ENCODE measurements at places on chromosomes 3 and 15.

- peaks cover 23% of the 10 kb centered on the region for H3K4me1 ChIP-seq
- no peaks in the 10 kb centered on the region for H3K36me3 ChIP-seq
- H3K4me3 ChIP-seq = peak overlapping the region; percentile 81
- peak; percentile 88 for DNase-seq
- H3K27me3 ChIP-seq = peaks cover 36% of the 10 kb centered on the region
Observed at GRCh38 chr15:99925661-99926461, 192.6 kb upstream of the LYSMD4 start.

DNA sequence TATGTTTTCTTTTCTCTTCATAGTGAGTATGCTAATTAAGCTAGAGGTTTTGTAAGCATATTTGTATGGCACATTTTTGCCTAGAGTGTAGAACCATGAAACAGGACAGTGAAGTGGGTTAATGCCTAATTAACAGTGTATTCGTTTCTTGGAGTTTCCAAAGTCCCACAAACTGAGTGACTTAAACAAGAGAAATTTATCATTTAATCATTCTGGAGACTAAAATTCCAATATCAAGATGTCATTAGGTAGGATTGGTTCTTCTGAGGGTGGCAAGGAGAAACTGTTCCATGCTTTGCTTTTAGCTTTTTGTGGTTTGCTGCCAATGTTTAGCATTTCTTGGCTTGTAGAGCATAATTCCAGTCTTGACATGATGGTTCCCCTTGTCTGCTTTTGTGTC is 734.2 kb downstream of the NAALADL2 start:
- DNase-seq = no peak
- H3K36me3 ChIP-seq = no peaks in the 10 kb centered on the region
- no peak overlapping the region for H3K4me3 ChIP-seq
- H3K27me3 ChIP-seq = no peaks in the 10 kb centered on the region
- no peak overlapping the region for H3K27ac ChIP-seq

- H3K36me3 ChIP-seq = no peaks in the 10 kb centered on the region
- DNase-seq = no peak
- H3K27ac ChIP-seq = no peak overlapping the region
- no peaks in the 10 kb centered on the region for H3K27me3 ChIP-seq
Observed at GRCh38 chr15:36291501-36291900, 287.9 kb upstream of the CDIN1 start.

DNA sequence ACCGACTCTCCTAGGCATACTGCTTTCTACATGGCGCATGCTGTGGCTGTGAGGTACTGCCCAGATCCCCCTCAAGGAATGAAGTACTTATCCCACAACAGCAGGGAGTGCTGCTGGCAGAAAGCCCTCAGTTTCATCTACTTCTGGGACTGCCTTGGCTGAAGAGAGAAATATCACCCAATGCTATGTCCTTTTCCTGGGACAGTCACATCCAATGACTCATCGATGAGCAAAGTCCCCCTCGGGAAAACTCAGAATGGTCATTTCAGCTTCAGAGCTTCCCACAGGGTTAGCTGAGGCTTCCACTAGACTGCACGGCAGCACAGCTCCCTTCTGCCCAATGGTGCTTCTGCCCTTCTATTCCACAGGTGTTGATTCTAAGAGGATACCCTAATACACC is 3.6 kb upstream of the NMD3 start:
- H3K4me1 ChIP-seq = peaks cover 16% of the 10 kb centered on the region
- DNase-seq = no peak
- peaks cover 27% of the 10 kb centered on the region for H3K27me3 ChIP-seq
- no peaks in the 10 kb centered on the region for H3K36me3 ChIP-seq

- DNase-seq = no peak
- no peaks in the 10 kb centered on the region for H3K4me1 ChIP-seq
- H3K36me3 ChIP-seq = no peaks in the 10 kb centered on the region
- no peak overlapping the region for H3K27ac ChIP-seq
- no peak overlapping the region for H3K4me3 ChIP-seq
Observed at GRCh38 chr3:36738702-36739101, 25.7 kb downstream of the DCLK3 start.

GRCh38 chr3:126926684-126927400 is 56.1 kb upstream of the PLXNA1 start:
- H3K27me3 ChIP-seq = no peaks in the 10 kb centered on the region
- H3K27ac ChIP-seq = no peak overlapping the region
- no peak overlapping the region for H3K4me3 ChIP-seq
- no peak for DNase-seq
- H3K4me1 ChIP-seq = peaks cover 2% of the 10 kb centered on the region
- H3K36me3 ChIP-seq = no peaks in the 10 kb centered on the region

DNA sequence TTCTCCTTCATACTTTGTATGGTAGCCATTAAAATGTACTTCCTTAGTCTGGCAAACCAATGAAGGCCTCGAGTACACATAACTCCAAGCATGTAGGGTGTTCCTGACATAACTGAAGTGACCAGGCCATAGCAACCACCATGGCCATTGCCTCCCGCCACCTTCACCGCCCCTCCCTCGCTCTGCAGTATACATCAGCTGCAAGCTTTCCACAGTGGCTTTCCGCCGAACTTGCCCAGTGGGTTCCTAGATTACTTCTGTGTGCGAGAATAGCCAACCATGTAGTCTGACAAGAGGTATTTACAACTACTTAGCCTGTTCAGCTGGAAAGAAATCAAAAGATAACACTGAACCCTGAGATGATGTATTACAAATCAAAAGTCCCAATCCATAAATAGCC is 3.4 kb upstream of the CTNNB1 start:
- peaks cover 6% of the 10 kb centered on the region for H3K36me3 ChIP-seq
- DNase-seq = no peak
- no peak overlapping the region for H3K27ac ChIP-seq
- H3K4me3 ChIP-seq = no peak overlapping the region
- H3K4me1 ChIP-seq = peaks cover 9% of the 10 kb centered on the region
- peaks cover 16% of the 10 kb centered on the region for H3K27me3 ChIP-seq

DNA sequence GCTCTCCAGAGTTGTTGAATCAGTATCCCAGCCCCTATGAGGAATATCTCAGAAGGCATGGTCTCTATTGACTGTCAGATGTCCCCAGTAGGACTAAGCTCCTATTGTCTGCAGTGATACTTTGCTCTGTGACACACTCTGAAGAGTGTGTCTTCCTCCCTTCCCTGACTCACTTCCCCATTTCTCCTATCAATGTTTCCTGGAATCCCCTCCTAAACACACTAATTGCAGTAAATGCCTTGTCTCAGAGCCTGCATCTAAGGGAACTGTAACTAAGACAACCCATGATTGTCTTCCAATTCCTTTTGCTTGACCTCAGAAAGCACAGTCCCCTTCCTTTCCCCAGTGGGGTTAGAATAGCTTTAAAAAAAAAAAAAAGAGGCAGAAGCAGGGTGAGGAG is 397.3 kb upstream of the PROK2 start:
- no peak overlapping the region for H3K4me3 ChIP-seq
- H3K27me3 ChIP-seq = peaks cover 33% of the 10 kb centered on the region
- H3K4me1 ChIP-seq = peaks cover 7% of the 10 kb centered on the region
- no peak for DNase-seq

GRCh38 chr3:127072971-127073783 is 90.3 kb downstream of the PLXNA1 start:
- DNase-seq = no peak
- no peaks in the 10 kb centered on the region for H3K36me3 ChIP-seq
- H3K4me1 ChIP-seq = no peaks in the 10 kb centered on the region
- H3K27me3 ChIP-seq = no peaks in the 10 kb centered on the region
- no peak overlapping the region for H3K4me3 ChIP-seq

GRCh38 chr3:144683065-144683464 is 711.4 kb downstream of the DIPK2A start:
- H3K27ac ChIP-seq = no peak overlapping the region
- DNase-seq = no peak
- no peaks in the 10 kb centered on the region for H3K4me1 ChIP-seq
- no peak overlapping the region for H3K4me3 ChIP-seq
- no peaks in the 10 kb centered on the region for H3K27me3 ChIP-seq

GRCh38 chr3:108998436-108998835 is 44.8 kb upstream of the GUCA1C start:
- no peaks in the 10 kb centered on the region for H3K4me1 ChIP-seq
- H3K27me3 ChIP-seq = no peaks in the 10 kb centered on the region
- H3K27ac ChIP-seq = no peak overlapping the region
- no peak overlapping the region for H3K4me3 ChIP-seq

DNA sequence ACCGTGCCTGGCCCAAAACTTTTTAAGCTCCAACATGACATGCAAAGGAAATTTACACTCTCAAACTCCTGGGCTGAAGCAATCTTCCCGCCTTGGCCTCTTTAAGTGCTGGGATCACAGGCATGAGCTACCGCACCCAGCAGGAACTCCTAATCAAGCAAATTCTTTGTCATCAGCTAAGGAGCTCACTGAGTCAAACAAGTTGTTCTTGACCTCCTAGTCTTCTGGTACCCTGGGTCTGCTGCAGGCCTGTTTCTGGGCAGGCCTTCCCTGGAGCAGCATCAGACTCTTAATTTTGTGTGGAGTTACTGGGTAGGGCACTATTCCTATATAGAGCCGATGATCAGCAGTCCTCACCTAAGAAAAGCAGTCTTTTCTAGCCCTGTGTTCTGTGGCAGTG is 68.4 kb upstream of the FLNB start:
- H3K27ac ChIP-seq = no peak overlapping the region
- no peak overlapping the region for H3K4me3 ChIP-seq
- H3K27me3 ChIP-seq = peaks cover 5% of the 10 kb centered on the region
- no peaks in the 10 kb centered on the region for H3K36me3 ChIP-seq
- no peaks in the 10 kb centered on the region for H3K4me1 ChIP-seq

- peaks cover 9% of the 10 kb centered on the region for H3K36me3 ChIP-seq
Observed at GRCh38 chr3:188383748-188384147, 229.8 kb downstream of the LPP start.

DNA sequence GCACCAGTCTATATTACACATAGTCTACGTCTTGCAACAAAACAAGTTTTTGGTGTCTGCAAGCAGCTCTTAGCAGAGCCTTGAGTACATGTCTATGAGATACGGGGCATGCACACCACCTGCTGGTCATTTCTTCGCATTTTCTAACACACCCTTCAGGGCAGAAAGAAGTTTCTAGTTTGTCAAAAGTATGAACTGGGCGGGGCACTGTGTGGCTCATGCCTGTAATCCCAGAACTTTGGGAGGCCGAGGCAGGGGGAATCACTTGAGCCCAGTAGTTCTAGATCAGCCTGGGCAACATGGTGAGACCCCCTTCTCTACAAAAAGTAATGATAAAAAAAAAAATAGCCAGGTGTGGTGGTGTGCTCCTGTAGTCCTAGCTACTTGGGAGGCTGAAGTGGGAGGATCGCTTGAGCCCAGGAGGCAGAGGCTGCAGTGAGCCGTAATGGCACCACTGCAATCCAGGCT is 64.2 kb upstream of the ARL8B start:
- H3K27me3 ChIP-seq = peaks cover 25% of the 10 kb centered on the region
- H3K4me1 ChIP-seq = peaks cover 26% of the 10 kb centered on the region
- peak; percentile 88 for DNase-seq

DNA sequence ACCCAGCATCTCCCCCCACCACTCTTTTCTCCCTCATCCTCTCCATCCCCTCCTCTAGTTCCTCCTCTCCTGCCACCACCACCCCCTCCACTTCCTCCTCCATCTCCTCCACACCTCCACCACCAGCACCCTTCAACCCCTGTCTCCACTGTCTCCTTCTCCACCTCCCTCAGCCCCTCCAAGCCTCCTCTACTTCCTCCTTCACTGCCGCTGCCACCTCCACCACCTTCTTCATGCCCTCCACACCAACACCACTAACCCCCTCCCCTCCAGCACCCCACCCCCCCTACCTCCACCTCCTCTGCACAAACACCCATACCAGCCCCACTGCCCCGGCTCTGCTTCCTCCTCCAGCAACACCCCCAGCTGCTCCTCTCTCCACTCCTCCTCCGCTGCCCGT is 88.0 kb downstream of the HES1 start:
- no peak overlapping the region for H3K27ac ChIP-seq
- peaks cover 14% of the 10 kb centered on the region for H3K4me1 ChIP-seq
- H3K27me3 ChIP-seq = peaks cover 84% of the 10 kb centered on the region
- H3K4me3 ChIP-seq = no peak overlapping the region
- no peak for DNase-seq

DNA sequence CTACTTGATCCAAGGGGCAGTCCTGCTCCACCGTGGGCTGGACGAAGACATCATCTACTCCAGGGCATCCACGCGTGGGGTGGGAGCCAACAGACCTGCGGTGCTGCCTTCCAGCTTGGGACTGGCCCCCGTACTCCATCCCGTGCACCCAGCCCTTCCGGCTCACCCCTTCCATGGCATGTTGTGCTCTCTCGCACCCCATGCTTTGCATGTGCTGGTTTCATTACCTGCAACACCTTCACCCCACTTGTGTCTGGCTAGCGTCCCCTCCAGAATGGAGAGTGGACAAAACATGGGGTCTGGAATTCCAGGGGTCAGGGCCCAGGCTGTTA is 30.2 kb downstream of the SEMA7A start:
- H3K27me3 ChIP-seq = no peaks in the 10 kb centered on the region
- DNase-seq = no peak
- peaks cover 60% of the 10 kb centered on the region for H3K4me1 ChIP-seq
- H3K36me3 ChIP-seq = no peaks in the 10 kb centered on the region
- H3K4me3 ChIP-seq = no peak overlapping the region

DNA sequence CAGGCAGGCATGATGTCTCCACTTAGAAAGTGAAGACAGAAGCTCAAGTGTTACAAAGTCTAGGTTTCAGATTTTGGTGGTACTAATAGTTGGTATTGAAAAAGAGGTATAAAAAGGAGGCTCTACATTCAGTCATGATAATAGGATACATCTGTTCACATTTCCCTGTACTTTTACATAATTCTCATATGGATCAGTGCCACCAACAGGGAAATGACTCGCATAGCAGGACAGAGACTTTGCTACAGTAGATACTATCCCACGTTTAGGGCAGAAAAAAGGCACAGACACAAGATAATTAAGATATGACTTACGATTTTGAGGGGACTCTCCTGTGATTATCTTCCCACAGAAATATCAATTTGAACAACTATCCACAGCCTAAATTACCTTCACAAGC is 1062.9 kb upstream of the EPHA6 start:
- DNase-seq = no peak
- no peaks in the 10 kb centered on the region for H3K4me1 ChIP-seq
- H3K4me3 ChIP-seq = no peak overlapping the region
- no peaks in the 10 kb centered on the region for H3K27me3 ChIP-seq
- H3K27ac ChIP-seq = no peak overlapping the region
- H3K36me3 ChIP-seq = no peaks in the 10 kb centered on the region

GRCh38 chr3:45095916-45096526 is 50.2 kb downstream of the CDCP1 start:
- H3K27me3 ChIP-seq = peaks cover 82% of the 10 kb centered on the region
- no peak for DNase-seq
- H3K4me1 ChIP-seq = peaks cover 9% of the 10 kb centered on the region
- no peak overlapping the region for H3K27ac ChIP-seq

DNA sequence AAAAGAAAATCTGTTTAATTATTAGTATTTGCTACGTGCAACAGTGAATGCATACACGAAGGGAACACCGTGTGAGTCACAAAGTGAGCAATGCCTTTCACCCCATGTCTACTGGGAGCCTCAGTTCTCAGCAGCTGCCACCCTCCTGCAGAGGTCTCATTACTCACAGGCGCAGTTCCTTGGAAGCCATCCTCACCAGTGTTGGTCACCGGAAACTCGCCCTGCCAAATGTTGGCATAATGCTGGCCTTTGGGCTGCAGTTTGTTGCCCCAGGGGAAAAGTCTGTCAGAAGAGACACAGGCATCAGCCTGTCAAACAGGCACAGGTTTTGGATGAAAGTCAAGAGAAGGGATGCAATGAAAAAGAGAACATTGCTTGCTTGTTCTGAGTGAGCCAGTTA is 50.1 kb downstream of the SUMF1 start:
- DNase-seq = no peak
- H3K27me3 ChIP-seq = no peaks in the 10 kb centered on the region
- no peak overlapping the region for H3K27ac ChIP-seq
- H3K36me3 ChIP-seq = peaks cover 7% of the 10 kb centered on the region
- H3K4me1 ChIP-seq = no peaks in the 10 kb centered on the region
